ENCODE measurements at places on chromosomes 7 and 10.

GRCh38 chr7:30655096-30655970, 26.9 kb downstream of the CRHR2 start:
- no peak for DNase-seq

DNA sequence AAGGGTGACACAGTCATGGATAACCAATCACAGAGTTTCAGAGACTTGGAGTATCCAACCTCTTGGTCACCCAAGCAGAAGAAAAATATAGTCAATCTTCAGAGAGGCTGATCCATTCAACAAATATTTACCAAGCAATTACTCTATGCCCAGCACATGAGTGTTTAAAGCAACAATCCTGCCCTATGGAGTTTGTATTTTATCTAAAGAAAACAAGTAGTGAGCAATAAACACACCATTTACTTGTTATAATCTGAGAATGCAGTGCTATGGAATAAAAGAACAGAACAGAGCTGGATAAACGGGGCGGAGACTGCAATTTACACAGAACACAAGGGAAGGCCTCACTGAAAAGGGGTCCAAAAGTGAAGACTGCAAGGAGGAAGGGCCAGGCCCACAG, 63.8 kb downstream of the GRB10 start:
- DNase-seq, result no peak

DNA sequence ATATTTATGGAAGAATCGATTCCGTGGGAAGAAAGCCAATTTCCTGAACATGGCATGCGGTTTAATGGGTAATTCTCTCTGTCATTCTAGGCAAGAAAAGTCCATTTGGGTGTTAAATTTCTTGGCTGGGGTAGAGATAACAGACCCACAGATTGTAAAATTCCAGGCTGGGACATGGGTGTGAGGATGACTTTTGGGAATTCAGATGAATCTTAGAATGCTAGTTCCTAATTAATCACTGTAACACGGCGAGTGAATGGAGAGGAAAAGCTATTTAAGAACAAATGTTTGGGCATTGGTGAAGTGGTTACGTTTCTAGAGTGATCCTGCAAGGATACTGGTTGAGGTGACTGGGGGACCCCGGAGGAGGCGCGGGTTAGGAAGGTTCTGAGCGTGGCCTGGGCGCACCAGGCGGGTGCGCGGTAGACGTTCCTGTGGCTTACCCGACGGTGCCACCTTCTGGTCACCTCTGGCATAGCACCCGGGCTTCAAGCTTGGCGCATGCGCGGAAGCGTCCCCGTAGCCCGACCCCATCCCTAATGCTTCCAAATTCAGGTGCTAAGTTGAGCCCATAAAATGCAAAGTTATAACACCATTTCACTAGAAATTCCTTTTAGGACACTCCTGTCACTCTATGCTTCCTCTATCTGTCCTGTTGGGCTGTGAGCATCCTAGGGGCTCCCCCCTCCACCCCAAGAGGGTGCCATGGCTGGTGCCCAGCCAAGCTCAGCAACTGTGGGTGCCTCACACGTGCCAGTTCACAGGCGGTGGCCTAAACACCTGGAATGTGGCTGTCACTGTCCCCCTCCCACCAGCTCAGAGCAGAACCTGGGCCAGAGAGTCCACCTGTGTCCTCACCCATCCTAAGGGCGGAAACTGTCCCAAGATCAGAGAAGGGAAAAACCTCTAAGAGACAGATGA, 104.4 kb downstream of the PTPRE start:
- DNase-seq, result peak; percentile 86

GRCh38 chr7:132141109-132141508, 435.2 kb downstream of the PLXNA4 start:
- no peak for DNase-seq

- no peak for DNase-seq
Measured at GRCh38 chr7:98398567-98399372, 2.1 kb downstream of the BAIAP2L1 start.

DNA sequence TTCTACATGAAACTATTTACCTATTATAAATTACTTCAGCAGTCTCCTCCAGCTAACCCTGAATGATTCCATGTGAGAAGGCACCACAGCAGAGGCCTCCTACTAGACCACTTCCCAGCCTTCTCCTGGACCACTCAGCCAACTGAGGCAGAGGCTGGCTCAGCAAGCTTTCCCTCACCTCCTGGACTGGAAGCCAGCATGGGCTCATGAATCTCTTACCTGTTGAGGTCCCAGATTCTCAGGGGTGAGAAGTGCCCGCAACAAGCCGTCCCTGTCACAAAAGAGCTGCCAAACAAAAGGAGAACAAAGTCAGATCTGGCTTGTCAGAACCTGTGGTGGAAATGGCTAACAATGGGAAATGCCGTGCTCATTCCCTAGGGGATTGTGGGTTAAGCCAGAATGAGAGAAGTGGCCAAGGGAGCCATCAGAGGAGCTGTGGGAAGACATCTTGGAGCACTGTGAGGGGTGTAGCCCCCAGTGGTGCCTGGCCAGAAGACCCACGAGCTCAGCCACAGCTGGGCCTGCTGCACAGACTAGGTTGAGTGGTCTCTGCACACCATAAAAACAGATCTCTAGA, 36.5 kb downstream of the DPCD start:
- DNase-seq, result no peak

DNA sequence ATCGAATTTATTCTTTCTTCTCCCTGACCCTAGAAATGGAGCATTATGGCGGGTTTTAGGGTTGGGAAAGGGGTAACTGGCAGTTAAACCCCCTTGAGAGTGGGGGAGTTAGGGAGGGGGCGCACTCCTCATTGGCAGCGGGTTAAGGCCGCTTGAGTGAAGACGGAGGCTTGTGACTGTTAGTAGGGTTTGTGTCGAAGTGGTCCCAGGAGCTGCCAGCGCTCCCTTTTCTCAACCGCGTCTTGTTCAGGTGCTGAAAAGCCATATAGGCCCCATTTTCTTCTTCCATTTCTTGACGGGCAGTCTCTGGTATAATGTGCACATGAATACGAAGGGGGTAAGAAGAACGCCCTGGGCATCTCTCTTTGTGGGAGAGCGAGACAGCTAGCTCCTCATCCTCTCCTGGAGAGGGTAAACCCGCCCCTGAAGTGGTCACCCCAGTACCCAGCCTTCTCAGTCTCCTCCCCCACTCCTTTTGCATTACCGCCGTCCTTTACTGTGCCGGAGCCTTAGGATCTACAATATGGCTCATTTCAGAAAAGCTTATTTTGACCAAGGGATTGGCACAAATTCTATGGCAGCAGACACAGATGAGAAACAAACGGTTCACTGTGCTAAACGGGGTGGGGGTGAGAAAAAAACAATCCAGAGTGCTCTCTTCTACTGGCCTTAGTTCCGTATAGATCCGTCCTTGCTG, 836 bp downstream of the KMT2E start:
- peak; percentile 18 for DNase-seq

DNA sequence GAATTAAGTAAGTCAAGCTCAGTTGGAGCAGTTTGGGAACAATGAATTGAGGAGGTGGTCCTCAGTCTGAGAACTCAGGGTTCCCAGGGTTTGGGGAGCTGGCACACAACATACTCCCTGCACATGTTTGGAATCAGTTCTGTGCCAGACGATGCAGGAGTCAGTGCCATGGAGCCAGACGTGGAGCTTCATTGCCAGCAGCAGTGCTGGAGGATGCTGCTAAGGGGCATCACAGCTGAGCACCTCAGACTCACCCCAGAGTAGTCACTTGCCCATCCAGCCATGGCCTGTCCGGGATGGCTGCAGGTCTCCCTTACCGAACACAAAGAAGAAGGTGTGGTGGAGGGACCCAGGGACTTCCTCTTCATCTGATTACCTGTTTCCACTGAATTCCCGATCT, 7.9 kb downstream of the GIMAP5 start:
- DNase-seq, result no peak

- no peak for DNase-seq
Measured at GRCh38 chr10:131430716-131431412, 119.3 kb upstream of the TCERG1L start.

DNA sequence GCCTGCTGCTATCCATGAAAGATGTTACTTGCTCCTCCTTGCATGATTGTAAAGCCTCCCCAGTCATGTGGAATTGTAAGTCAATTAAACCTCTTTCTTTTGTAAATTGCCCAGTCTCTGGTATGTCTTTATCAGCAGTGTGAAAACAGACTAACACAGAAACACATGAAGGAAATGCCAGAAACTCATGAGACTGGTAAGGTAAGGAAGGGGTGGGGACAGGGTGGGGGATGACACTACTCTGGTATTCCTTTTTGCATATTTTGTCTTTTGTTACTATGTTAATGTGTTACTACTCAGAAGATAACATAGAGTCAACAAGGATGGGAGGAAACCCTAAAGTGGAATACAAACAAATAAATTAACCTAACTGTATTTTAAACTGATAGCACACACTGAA, 69.8 kb upstream of the DRGX start:
- DNase-seq, result no peak

- DNase-seq, result no peak
Measured at GRCh38 chr10:15083674-15084501, 4.7 kb downstream of the ACBD7 start.
